ENCODE measurements at places on chromosomes 4 and X.

GRCh38 chr4:20418861-20419451, 167.3 kb downstream of the SLIT2 start:
- DNase-seq = no peak

DNA sequence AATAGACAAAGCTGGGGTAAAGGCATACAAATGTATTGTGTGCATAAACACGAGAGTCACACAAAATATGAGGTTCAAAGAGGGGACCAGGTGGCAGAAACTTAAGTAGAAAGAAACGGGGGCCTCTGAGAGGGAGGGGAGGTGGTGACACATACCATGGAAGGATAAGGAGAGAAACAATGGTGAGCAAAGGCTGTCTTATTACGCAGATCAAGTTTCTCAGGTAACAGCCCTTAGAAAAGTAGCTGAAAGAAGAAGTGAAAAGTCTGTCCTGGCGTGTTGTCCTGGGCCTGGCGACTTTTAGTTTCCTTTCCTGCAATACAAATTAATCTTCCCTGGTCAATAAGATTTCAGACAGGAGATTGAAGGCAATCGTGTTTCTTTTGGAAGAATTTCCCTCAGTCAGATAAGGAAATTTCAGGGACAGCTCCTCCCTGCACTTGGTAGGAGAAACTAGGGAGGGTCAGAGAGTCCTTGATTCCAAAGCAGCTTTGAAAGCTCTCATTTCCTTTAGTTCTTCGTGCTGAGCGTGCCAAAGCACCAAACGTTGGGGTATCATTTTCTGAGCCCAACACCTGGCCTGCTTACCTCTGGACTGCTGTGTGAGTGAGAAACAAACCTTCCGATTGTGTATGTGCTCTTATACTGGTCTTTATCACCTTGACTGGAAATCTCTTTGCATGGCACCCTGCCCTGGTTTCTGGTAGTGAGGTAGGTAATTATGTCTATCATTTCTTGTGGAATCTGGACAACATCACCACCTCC, 676.7 kb upstream of the LCORL start:
- DNase-seq = no peak

- DNase-seq = no peak
Measured at GRCh38 chr4:61773655-61774245, 573.6 kb downstream of the ADGRL3 start.

DNA sequence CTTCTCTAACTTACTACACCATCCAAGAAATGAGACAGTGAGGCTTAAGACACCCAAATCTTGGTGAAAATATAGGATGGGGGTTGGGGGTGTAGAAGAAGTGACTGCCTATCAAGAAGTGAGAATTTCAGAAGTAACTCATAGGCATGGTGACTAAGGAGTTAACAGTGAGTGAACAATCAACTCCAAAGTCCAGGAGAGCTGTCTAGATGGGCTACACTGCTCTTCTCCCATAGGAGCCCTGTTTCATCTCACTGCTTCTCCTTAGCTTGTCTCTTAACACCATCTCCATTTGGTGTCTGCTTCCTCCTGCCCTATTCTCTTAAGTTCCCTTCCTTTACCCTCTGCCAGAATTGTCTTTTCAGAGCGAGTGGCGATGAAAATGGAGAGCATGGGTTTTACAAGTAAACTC, 22.7 kb downstream of the FABP2 start:
- no peak for DNase-seq

Measured in effector CD4-positive, alpha-beta T cell (primary cell).